ENCODE measurements at places on chromosomes 4 and X.

GRCh38 chr4:8099981-8100464 is 58.6 kb downstream of the ABLIM2 start:
- no peak for DNase-seq

- DNase-seq: no peak
Measured at GRCh38 chrX:57406149-57406548, 119.6 kb downstream of the FAAH2 start.

GRCh38 chrX:140317462-140317861 is 187.4 kb downstream of the SOX3 start:
- no peak for DNase-seq

- DNase-seq: no peak
Measured at GRCh38 chr4:20615486-20616260, 84.6 kb upstream of the PACRGL start.

DNA sequence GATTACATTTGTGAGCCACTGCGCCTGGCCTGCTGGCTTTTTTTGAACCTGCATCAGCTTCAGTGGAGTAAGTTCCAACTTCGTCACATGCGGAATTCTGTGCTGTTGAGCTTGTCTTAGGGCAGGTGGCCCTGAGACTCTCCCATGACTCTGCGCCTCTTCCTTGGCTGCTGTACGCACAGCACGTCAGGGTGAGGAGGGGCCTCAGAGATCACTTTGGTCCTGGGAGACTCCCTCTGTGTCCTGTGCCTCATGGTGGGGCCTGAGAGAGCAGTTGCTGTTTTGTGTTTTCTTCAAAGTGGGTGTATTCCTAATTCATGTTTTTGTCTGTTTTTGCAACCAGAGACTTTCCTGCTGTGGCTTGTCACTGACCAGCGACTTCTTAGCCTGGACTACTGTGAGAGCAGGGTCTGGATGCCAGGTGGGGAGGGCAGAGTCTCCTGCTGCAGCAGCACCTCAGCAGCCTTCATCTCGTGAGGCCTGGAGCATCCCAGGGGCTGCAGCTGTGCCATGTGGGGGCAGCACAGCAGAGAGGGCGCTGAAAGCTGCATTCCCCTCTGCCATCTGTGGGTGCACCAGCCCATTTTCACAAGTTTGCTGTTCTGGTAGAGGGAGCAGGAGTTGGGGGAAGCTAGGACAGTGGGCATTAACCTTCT is 107.8 kb downstream of the TNIP2 start:
- no peak for DNase-seq

DNA sequence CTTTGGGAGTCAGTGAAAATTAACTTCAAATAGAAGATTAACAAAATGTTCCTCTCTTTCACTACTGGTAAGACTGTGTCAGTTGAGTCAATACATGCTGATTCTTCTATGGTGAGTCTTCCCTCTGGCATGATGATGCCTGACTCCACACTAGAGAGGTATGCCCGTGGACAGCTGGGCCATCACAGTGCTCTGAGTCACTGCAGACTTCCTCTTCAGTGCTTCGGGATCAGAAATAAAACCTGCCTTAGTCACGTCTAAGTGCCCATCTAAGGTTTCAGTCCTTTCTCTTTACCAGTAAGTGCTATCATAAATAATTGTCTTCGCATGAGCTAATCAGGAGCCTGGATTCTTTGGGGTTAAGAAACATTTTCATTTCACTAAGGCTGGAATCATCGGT is 1.6 kb upstream of the ASB5 start:
- no peak for DNase-seq

GRCh38 chrX:16240231-16240905 is 73.1 kb downstream of the MAGEB17 start:
- DNase-seq: no peak

DNA sequence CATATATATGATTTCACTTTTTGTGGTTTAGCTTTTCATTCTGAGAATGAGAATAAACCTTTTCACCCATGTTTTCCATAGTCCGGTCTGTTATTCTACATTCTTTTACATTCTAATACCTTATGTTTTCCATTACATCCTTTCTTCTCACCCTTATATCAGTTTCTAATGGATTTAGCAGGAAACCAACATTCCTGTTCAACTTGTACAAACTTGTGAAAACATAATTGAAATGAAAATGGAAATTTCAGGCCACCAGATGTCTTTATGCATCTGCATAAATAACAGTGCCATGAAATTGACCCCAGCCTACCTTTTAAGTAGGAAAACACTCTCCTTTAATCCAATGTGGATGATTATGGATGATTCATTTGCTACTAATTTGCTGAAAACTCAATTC is 494.8 kb upstream of the ZFP42 start:
- DNase-seq: no peak

- no peak for DNase-seq
Measured at GRCh38 chrX:139933904-139934303, 1.1 kb upstream of the ATP11C start.
